ENCODE measurements at places on chromosomes 13 and 19. TPM values are rescaled to one million over a fixed set of nuclear protein-coding genes. Genes with fewer than 3 reads are reported as not detected.
A peak's percentile ranks its signal among the peaks of the same experiment; 100 is the strongest.

The TTYH1 gene
- 4.6 TPM for total RNA-seq

The LGI4 gene
- total RNA-seq, result 37.8 TPM

The C1QTNF9B gene
- total RNA-seq, result not detected

The SYNE4 gene
- 15.5 TPM for total RNA-seq

The ZNF837 gene
- 1.3 TPM for total RNA-seq

DNA sequence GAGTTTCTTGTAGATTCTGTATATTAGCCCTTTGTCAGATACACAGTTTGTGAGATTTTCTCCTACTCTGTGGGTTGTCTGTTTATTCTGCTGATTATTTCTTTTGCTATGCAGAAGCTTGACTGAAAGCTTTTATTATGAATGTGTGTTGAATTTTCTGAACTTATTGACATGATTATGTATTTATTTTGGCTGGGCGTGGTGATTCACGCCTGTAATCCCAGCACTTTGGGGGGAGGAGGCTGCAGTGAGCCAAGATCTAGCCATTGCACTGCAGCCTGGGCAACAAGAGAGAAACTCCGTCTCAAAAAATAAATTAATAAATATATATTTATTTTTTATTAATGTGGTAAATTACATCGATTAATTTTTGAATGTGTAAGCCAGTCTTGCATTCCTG, 78.9 kb downstream of the DNAJC15 start:
- no peak for DNase-seq

GRCh38 chr19:739998-740715, 10.8 kb upstream of the MISP start:
- DNase-seq, result no peak

DNA sequence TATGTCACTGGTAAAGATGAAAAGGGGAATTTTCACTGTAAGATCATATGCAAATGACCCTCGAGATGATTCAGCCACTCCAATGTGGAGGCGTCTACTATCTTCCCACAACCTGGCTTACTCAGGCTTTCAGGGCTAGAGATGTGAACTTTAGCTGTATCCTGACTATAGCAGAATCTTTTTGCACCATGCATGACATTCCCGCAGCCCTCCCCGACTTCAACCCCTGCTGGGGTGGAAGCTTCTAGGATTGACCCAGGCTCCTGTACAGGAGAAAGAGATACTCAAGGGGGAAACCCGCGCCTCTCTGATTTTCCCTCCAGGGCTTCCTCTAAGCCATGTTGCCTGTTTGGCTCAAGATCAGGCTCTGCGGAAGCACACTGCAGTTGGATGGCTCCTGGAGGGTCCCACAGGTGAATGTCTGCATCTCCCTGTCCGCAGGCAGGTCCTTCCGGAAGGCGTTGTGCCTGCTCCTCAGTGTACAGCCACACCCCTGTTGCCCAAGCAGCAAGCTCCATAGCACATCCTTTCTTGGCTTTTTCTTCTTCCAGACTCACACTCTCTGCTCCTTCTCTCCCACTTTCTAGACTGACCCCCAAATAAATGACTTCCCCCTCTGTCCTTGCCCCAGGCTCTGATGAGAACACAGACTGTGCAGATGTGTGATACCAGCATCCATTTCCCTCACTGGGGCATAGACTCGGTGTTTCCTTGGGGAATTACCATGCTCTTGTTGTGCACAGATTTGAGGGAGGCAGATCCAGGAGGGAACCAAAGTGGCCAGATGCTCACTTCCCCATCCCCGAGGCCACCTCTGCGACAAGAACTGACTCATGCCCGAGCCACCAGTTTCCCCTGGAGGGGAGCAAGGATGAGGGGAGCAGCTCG, 29.1 kb upstream of the POP4 start:
- no peak for DNase-seq

DNA sequence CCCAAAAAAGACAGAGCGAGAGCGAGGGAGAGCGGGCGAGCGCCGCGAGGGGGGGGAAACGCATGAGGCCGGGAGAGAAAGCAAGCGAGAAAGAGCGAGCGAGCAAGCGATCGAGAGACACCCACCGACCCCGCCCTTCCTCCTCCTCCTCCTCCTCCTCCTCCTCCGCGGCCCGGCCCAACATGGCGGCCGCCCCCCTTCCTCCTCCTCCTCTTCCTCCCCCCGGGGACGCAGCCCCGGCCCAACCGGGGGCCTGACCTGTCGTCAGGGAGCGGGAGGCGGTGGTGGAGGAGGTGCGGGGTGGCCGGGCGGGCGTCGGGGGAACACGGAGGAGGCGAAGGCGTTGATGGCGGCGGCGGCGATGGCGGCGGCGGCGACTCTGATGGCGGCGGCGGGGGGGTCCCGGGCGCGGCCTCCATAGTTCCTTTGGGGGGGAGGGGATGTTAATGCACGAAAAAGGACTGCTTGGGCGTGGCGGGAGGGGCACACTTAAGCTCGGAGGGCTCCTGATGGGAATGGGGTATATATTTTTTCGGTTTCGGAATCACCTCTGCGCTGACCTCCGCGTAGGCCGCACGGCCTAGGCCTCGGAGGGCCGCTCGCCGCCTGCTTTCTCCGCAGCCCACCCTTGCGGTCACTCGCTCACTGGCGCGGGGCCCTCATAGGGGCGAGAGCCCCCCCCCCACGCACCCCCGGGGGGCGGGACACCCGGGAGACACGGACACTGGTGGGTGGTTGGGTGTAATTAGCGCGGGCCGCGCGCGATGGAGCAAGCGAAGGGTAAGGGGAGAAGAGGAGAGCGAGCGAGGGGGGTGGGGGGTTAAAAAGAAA, 1.2 kb downstream of the ZC3H4 start:
- peak; percentile 85 for DNase-seq

- DNase-seq, result no peak
These were observed 123.8 kb upstream of the PCDH9 start for GRCh38 chr13:67353941-67354340.

DNA sequence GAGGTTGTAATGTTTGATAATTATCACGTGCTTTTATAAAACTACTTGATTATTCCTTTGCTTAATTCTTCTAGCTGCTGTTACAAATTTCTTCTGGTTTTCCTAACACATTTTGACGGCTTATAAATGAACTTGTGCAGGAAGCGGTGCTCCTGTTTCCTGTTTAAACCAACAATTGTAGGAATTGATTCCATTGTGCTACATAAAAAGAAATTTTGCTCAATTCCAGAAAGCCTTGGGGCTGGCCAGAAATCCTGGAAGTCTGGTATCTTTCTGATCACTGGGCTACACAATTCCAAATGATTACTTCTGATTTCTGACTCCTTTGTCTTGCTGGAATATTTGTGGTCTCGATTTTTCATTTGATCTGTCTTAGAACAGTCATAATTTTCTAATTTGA, 14.9 kb downstream of the RFC3 start:
- DNase-seq, result no peak

- no peak for DNase-seq
These were observed 1485.3 kb downstream of the PCDH9 start for GRCh38 chr13:65744836-65745235.

- no peak for DNase-seq
These were observed 211.9 kb downstream of the NALCN start for GRCh38 chr13:101204270-101205020.

DNA sequence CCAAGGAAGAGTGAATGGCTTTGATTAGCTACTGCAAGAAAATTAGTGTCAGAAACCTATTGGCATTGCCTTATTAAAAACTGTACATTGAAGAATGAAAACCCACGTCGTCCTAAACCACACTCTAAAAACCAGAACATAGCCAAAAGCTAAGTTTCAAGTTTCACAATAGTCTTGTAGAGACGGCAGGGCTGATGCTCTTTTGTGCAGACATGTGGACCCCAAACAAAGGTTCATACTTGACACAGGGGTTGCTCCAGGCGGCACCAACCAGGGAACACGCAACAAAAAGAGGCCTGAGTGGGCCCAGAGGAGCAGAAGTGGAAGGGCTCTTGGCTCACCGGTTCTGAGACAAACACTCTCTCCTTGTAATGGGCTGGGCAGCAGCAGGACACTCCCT, 28.6 kb upstream of the MIR17HG start:
- DNase-seq, result no peak

DNA sequence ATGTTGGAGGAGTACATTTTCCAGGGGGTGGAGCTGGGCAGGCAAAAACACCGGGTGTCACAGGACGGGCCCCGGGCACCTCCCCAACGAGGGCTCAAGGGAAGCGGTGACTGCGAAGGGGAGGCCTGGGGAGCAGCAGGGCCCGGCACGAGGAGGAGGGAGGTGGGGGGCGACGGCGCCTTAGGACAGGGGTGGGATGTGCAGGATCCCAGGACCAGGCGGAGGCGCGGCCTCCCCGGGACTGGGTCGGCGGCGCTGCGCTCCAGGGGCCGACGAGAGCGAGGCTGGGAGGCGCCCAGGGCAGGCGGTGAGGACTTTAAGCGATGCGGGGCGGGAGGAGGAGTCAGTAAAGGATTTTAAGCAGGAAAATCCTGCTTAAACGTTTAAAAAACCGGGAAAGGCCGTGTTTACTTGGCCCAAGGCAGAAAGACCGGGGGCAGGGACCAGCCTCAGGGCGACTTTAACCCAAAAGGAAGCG, 427 bp downstream of the ZNF160 start:
- no peak for DNase-seq

GRCh38 chr19:44587963-44588770, 25.2 kb upstream of the IGSF23 start:
- no peak for DNase-seq

DNA sequence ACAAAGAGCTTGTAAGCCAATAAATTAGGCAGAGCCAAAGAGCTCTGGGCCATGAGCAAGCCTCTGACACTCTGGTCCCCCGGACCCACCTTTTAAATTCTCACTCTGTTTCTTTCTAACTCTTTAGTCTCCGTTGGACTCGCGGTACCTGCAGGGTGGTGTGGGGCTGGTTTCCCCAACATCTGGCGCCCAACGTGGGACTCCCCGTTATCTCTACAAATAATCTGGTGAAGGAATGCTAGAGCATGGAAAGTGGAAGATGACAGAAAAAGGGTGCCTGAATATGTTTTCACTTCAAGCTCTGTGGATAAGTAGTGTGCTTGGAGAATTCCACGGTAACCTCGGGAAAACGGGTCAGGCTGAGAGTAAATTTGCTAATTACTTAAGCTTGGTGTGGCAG, 36.5 kb upstream of the CYP2B6 start:
- DNase-seq, result no peak

DNA sequence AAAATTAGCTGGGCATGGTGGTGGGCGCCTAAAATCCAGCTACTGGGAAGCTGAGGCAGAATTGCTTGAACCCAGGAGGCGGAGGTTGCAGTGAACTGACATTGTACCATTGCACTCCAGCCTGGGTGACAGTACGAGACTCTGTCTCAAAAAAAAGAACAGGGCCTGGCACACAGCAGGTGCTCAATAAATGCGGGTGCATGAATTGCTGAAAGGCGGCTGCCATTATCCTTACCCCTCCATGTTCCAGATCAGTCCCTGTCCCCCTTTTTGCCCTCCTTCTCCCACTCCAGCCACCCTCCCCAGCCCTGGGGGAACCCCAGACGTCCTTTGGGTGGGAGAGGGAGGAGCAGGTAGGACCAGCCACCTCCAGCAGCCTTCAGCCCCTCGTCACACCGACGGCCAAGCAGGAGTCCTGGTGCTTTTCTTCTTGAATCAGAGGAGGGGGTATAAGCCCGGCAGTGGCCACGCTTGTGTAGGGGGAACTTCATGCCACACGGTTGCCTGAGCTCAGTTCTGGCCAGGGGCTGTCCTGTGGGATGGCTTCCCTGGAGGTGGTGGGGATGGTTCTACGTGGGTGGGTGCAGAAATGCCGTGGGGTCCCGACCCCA, 20.4 kb upstream of the NFIC start:
- no peak for DNase-seq

- DNase-seq, result no peak
These were observed 5.5 kb upstream of the PDE4C start for GRCh38 chr19:18231775-18232174.

Measured in breast epithelium (tissue), 4 donors.